Esophagus squamous epithelium (tissue), 5 donors: ENCODE measurements at places on chromosomes 6 and 20.

- no peak for DNase-seq
Measured at GRCh38 chr6:118580585-118581419, 32.7 kb downstream of the PLN start.

GRCh38 chr20:1912053-1912452 is 16.8 kb downstream of the SIRPA start:
- DNase-seq: no peak

DNA sequence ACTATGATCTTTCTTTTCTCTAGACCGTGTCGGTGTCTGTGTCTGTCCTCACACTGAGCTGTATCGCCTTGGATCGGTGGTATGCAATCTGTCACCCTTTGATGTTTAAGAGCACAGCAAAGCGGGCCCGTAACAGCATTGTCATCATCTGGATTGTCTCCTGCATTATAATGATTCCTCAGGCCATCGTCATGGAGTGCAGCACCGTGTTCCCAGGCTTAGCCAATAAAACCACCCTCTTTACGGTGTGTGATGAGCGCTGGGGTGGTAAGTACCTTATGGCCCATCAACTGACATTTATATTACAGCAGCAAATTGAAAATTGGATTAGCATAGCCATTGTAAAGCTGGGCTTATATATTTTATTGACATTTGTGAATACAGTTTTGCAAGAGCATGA is 72.2 kb upstream of the GFRAL start:
- no peak for DNase-seq

DNA sequence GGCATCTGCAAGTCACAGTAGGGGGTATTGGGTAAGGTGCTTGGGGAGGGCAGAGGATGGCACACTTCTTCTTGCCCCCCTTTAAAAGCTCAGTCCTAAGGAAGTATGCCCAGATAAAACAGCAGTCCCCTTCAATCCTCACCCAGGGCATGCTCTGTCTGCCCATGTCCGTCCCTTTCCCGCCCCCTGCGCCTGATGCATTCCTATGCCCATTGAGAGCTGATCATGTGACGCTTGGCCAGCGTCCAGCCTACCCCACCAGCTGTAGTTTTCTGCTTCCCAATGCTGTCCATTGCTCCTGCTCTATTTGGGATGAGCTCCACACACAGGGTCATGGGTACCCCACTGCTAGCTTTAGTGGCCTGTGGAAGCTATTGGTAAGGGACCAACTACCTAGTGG is 8.3 kb downstream of the SIGLEC1 start:
- DNase-seq: no peak

DNA sequence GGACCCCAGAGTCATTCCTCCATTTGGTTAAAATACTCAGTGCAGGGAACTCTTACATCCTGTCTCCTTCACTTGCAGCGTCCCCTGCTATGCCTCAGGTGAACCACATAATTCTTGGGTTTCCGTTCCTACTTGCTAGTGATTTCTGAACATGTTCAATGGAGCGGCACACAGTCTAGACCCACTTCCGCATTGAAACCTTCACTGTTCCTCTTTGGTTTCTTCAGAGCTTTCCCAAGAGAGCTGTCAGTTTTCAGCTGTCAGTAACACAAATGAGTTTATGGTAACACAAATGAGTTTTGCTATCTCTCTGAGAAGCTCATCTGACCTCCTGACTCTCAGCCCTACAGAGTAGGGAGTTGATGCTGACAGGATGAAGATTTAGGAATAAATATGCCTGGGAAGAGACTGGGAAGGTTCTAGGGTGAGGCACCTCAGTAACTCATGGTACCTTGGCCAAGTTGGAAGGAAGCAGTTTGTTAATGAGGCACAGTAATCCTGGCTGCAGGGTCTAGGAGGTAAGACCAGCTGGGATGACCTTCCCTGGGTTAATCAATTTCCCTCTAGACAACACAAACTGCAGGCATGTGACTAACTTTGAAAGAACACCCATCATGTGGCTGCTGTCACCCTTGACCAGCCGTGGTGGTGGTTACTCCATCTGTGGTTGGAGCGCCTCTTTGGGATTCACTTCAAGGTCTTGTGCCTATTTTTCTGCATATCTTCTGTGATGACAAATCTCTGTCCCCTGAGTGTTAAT is 5.4 kb downstream of the SYS1 start:
- DNase-seq: no peak

- no peak for DNase-seq
Measured at GRCh38 chr20:2172305-2173175, 70.9 kb downstream of the STK35 start.

DNA sequence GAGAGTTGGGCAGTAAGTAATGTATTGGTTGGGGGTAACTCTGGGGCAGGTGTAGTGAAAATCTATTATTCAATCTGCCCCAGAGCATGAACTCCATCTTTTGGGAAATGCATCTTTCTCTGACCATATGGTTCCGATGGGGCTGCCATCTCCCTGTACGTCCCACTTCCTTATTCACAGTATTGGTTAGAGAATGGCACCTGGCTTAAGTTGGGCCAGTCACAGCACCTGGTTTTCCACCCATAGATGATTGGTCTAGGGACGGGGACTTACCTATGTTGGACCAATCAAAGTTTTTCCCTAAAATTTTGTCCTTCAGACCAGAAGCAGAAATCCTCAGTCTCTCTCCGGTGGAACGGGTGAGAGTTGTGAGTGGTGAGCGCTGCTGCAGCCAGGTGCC is 2.2 kb upstream of the RALY start:
- no peak for DNase-seq

DNA sequence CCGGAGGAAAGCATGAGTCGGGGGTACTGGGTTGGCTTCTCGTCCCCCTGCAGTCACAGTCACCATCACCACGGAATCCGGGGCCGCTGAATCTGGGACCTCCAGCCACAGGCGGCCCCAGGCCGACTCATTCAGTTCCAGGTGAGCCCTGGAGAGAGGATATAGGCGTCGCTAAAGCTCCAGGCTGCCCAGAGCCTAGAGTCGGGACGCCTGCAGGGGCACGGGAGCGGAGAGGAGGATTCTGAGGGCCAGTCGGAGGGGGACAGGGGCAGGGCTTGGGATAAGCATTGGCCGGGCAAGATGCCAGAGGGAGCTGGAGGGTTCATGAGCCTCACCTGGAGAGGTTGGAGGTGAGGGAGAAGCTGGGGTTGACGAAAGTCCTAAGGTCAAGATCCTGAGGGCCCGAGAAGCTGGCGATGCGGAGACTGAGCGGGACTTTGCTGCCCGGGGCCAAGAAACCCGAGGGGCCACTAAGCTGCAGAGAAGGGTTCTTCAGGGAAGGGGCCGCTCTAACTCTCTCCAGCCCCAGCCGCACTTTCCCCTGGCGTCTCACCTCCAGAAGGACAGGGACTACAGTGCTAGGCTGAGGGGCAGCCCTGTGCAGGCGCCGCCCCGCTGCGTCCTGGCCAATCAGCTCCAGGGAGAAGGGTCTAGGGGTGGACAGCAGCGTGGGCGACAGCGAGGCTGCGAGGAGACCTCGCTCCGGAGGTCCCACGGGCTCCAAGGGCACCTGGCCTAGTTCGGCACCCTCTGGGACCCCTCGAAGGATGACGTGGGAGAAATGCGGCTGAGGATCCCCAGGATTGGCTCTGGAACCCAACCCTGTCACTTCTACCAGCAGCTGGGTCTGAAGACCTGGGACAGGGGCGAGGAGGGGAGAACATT is 3.7 kb downstream of the SAPCD1 start:
- DNase-seq: no peak

- DNase-seq: no peak
Measured at GRCh38 chr6:47135772-47136171, 93.6 kb upstream of the ADGRF1 start.

- DNase-seq: no peak
Measured at GRCh38 chr6:87182321-87182720, 27.0 kb downstream of the ZNF292 start.

GRCh38 chr6:12196326-12196936 is 93.7 kb upstream of the EDN1 start:
- DNase-seq: no peak

- no peak for DNase-seq
Measured at GRCh38 chr6:38671885-38672467, 31.0 kb downstream of the GLO1 start.

- no peak for DNase-seq
Measured at GRCh38 chr6:1930356-1930755, 315.0 kb downstream of the GMDS start.

GRCh38 chr6:83474309-83474708 is 38.0 kb upstream of the PRSS35 start:
- DNase-seq: no peak

GRCh38 chr6:132612449-132613108 is 11.5 kb downstream of the TAAR2 start:
- no peak for DNase-seq

GRCh38 chr6:152246554-152247337 is 390.4 kb downstream of the SYNE1 start:
- no peak for DNase-seq

- no peak for DNase-seq
Measured at GRCh38 chr6:69624944-69625343, 171.9 kb downstream of the LMBRD1 start.

DNA sequence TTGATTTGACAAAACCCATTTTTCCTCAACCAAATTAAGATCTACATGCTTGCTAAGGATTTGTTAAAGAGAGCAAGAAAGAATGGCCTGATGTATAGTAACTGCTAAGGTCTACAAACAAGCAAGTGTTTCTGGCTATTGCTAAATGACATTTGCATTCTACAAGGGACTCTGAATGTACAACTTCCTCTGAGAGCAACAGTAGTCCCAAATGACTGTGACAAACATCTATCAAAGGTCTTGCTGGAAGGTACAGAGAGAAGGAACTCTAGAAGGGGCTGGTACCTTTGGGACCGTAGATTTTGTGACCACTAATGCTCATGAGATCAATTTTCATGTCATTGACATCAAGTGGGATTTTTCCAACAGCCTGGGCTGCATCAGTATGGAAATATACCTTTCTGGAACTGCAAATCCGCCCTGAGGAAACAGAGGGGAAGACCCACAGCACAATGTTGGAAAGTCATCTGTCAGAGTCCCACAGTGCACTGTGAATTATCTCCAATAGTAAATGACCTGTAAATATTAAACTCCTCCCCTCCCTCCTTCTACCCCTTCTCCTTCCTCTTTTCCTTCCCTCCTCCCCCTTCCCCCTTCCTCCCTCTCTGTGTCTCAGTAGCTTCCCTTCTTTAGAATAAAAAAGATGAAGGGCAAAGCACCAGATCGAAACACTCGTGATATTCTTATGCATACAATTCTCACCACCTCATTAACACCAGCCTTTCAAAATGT is 15.9 kb upstream of the CPNE1 start:
- DNase-seq: no peak

GRCh38 chr20:15296422-15296821 is 959.0 kb upstream of the FLRT3 start:
- no peak for DNase-seq

DNA sequence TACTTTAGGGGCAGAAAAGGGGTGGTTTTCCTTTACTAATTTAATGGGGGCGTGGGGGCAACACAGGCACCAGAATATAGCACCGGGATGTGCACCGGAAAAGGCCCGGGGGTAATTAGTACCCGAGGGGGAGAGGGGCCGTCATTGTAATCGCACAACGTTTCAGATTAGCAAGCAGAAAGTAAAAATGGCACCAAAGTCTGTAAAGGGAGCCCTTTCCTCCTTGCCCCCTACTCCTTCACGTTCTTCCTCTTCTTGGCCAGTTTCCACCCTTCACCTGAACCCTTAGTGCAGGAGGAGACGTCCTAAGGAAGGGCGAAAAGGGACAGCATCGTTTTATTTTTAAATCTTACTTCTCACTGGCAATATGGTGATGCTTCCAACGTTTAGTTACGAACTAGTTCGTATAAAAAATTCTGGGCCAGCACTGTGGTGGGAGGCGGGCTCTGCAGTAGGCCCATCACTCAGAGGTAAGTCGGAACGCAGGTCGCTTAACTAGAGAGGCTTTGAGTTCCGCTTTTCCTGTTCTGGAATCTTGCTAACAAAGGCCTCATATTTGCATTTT is 742 bp upstream of the CEP85L start:
- no peak for DNase-seq

GRCh38 chr6:164062872-164063271 is 648.4 kb downstream of the QKI start:
- no peak for DNase-seq

GRCh38 chr6:35647400-35647799 is 41.3 kb downstream of the FKBP5 start:
- no peak for DNase-seq

DNA sequence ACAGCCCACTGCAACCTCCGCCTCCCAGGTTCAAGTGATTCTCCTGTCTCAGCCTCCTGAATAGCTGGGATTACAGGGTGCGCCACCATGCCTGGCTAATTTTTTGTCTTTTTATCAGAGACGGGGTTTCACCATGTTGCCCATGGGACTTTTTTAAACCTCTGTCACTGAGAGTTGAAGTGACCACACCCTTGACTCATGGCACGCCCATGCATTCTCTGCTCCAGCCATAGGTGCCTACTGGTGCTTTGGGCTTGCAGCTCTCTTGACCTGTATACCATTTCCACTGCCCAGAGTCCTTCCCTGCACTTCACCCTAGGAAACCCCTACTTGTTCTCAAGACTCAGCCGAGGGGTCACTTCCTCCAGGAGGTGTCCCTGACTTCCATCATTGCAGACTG is 2.4 kb upstream of the SCRT2 start:
- DNase-seq: no peak

GRCh38 chr6:169937389-169938261 is 186.2 kb downstream of the ERMARD start:
- DNase-seq: no peak

GRCh38 chr20:34389954-34390555 is 27.0 kb downstream of the ITCH start:
- no peak for DNase-seq

- DNase-seq: no peak
Measured at GRCh38 chr6:108847738-108848115, 495 bp upstream of the ARMC2 start.

- no peak for DNase-seq
Measured at GRCh38 chr20:51359947-51360346, 182.6 kb downstream of the NFATC2 start.

DNA sequence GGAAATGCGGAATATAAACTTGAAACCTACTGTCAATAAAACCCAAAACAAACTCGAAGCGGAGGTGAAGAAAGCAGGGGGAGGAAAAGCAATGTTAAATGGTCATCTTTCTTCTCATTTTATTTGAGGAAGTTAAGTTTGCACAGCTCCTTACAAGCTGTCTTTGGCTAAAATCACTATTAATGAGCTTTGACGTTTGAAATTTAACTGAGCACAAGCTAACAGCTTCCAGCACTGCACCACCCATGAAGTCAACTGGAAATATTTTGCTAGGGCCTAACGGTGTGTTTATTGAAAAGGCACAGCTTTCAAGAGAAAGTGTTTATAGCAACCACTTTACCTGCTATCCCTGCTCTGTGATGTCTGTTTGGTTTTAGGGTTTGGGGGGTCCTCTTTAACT is 103.8 kb downstream of the PKHD1 start:
- DNase-seq: no peak

GRCh38 chr6:45044086-45044485 is 284.0 kb upstream of the RUNX2 start:
- no peak for DNase-seq

DNA sequence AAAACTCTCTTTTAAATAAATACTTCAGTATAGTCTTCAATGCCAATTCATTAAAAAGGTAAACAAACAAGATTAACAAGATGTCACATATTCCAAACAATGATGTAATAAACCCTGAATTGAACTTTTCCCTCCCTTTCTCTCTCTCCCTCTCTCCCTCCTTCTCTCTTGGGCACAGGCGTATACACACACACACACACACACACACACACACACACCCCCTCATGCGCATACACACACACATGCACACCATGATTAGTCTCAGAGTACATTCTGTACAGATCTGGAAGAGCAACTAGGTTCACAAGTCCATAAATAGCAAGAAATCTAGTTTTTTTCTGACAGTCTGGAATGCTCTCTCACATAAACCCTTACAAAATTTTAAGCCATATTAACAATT is 128.3 kb downstream of the DST start:
- no peak for DNase-seq
